NCI-H82 (cell line): ENCODE measurements at places on chromosomes 2 and 18.

- DNase-seq = no peak
Measured at GRCh38 chr2:16496426-16497388, 168.9 kb downstream of the CYRIA start.

- no peak for DNase-seq
Measured at GRCh38 chr2:146385031-146385430, 1459.8 kb upstream of the ACVR2A start.

DNA sequence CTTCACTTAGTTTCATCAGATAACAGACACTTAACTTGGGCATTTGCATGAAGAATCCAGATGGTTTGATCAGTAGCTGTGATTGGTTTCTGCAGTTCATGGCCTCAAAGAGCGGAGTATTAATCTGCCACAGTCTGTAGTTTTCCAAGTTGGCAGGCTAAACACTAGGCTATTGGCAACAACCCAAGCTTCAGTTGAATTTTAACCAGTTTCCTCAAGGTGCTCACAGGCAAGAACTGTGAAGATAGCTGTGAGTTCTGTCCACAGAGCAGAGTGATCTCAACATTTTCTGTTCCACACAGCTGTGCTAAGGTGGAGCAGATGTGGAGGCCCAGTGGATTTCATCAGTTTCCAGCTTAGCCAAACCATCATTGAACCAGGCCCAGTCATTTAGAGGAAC lies 469.5 kb upstream of the LINC00305 start:
- DNase-seq = no peak

DNA sequence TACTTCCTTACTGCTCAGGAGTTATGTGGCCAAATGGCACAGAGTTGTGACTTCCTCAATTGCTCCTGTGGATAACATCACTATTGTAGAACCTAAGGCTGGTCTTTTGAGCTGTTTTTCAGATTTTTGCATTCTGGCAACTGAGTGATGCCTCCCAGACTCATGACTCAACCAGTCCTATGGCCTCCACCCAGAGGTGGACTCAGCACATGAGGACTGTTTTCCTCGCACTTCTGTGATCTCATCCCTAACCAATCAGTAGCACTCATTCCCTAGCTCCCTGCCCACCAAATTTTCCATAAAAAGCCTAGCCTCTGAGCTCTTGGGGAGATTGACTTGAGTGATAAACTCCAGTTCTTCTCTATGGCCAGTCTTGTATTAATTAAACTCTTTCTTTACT lies 407.9 kb upstream of the TNP1 start:
- no peak for DNase-seq

DNA sequence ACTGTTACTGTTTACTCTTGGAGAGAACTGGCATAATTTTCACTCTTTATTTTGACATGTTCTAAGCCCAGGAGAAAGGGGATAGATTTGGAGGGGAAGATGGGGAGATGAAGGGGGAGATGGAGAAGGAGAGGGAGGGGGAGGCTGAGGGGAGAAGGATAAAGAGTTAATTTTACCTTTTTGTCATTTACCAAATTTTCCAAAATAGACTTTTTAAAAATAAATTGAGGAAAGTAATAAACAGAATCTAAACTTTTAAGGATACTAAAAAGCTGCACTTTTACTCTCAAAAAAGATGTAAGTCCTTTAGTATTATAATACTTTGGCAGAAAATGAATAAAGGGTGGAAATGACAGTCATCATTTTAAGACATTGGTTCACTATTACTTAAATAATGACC lies 12.3 kb downstream of the MMADHC start:
- DNase-seq = no peak

- no peak for DNase-seq
Measured at GRCh38 chr2:30758191-30758651, 49.0 kb downstream of the CAPN13 start.

DNA sequence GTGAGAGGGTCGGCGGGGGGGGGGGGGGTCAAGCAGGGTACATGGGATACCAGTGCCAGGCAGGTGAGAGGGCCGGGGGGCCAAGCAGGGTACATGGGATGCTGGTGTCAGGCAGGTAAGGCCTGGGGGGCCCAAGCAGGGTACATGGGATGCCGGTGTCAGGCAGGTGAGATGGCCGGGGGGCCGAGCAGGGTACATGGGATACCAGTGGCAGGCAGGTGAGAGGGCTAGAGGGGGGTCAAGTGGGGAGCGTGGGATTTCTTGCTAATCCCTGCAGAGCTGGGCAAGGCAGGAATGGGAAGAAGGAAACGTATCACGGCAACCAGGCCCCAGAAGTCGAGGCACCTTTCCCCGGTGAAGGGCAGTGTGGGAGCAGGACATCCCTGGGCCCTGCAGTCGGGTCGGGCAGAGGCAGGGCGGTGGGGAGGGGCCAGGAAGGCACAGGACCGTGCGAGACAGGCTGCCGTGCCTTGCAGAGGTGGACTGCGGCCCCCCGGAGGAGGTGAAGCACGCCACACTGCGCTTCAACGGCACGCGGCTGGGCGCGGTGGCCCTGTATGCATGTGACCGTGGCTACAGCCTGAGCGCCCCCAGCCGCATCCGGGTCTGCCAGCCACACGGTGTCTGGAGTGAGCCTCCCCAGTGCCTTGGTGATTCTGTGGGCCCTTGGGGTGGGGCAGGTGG lies 49.3 kb downstream of the MTERF4 start:
- no peak for DNase-seq
